RWPE2 (cell line): ENCODE measurements at places on chromosomes 5 and 9.
A peak's percentile ranks its signal among the peaks of the same experiment; 100 is the strongest.

DNA sequence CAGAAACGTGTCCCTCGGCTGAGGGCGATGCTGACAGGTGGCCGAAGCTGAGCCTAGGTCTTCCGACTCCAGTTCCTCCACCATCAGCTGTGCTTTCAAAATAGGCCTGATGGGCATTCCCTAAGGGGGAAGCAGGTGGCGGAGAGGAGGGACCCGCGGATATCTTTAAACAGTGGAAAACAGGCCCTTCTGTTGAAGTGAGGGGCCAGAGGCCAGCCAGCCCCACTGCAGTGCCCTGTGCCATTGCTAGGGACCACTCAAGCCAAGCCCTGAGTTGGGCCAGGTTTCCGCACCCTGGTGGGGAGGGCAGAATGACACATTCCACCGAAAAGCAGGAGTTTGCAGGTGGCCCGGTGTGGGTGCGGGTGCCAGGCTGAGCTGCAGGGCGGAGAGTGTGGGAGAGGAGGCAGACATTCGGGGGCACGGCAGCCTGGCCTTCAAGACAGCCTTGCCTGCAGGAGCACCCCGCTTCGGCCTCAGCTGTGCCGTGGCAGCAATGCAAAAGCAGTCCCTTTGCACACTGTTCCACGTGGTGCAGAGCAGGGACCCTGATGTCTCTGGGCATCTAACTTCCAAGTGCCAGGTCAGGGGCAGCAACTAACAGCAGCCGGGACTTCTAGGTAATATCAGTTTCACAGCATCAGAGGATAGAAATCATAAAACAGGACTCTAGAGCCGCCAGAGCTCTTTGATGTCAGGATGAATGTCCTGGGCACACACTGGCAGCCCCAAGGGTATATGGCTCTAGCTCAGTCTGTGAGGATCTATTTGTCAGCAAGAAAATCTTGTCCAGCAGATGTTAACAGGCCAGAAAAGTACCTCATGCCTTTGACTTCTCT is 17.2 kb downstream of the HNRNPH1 start:
- DNase-seq: no peak
- no peaks in the 10 kb centered on the region for H3K27me3 ChIP-seq
- H3K27ac ChIP-seq: no peak overlapping the region
- H3K36me3 ChIP-seq: peaks cover 65% of the 10 kb centered on the region
- no peak overlapping the region for H3K4me3 ChIP-seq
- H3K4me1 ChIP-seq: no peaks in the 10 kb centered on the region

DNA sequence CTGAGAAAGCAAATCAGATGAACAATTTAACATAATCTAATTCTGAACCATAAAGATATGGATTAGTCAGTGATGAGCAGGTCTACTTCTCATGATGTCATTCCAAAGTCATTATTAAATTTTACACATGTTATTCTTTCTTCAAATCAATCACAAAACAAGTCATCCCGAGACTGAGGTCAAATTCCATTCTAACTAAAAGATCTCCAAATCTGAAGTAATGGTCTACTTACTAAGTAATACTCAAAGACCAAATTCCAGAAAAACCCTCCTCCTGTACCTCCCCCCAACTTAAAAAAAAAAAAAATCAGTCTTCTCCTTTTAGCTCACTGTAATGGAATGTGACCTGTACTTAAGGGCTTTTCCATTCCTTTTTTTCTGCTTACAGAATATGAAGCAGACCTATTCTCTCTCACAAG is 4.7 kb downstream of the PFDN1 start:
- no peaks in the 10 kb centered on the region for H3K27me3 ChIP-seq
- peaks cover 58% of the 10 kb centered on the region for H3K36me3 ChIP-seq
- H3K4me3 ChIP-seq: no peak overlapping the region
- H3K4me1 ChIP-seq: peaks cover 75% of the 10 kb centered on the region

DNA sequence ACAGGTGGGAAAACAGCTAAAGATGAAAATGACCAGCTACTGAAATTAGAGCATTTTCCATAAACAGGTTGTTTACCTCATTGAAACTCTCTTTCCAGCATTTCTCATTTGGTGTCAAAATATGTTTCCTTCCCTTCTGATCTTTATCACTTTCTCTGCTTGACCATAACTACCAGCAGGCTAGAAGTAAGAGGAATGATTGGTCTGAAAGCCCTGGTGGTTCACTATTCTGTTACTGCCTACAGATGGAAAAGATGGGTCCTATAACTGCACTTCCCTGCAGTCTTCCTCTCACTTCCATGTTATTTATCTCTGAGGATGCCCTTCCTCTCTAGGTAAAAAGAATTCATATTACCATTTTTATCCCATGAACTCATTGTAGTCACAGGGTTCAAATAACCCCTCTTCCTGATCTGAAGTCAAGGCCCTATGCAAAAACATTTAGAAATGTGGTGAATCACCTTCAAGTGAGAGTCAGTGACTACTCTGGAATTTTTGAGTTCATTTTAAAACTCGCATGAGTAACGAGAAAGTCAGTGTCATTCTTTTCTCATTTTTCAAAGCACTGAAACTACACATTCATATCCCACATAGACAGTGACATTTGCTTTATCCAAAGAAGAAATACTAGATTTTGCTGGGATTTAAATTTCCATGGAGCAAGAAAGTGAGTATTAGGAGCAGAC is 51.7 kb downstream of the ZNF474 start:
- H3K36me3 ChIP-seq: no peaks in the 10 kb centered on the region
- no peak for DNase-seq
- H3K27ac ChIP-seq: peak overlapping the region; percentile 95
- no peak overlapping the region for H3K4me3 ChIP-seq
- peaks cover 44% of the 10 kb centered on the region for H3K4me1 ChIP-seq
- no peaks in the 10 kb centered on the region for H3K27me3 ChIP-seq

DNA sequence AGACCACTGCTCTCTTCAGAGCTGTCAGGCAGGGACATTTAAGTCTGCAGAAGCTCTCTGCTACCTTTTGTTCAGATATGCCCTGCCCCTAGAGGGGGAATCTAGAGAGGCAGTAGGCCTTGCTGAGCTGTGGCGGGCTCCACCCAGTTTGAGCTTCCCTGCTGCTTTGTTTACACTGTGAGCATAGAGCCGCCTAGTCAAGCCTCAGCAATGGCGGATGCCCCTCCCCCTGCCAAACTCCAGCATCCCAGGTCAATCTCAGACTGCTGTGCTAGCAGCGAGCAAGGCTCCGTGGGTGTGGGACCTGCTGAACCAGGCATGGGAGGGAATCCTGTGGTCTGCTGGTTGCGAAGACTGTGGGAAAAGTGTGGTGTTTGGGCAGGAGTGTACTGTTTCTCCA is 59.9 kb downstream of the CAVIN4 start:
- no peaks in the 10 kb centered on the region for H3K36me3 ChIP-seq
- no peak for DNase-seq
- no peaks in the 10 kb centered on the region for H3K4me1 ChIP-seq
- peaks cover 3% of the 10 kb centered on the region for H3K27me3 ChIP-seq
- no peak overlapping the region for H3K4me3 ChIP-seq

DNA sequence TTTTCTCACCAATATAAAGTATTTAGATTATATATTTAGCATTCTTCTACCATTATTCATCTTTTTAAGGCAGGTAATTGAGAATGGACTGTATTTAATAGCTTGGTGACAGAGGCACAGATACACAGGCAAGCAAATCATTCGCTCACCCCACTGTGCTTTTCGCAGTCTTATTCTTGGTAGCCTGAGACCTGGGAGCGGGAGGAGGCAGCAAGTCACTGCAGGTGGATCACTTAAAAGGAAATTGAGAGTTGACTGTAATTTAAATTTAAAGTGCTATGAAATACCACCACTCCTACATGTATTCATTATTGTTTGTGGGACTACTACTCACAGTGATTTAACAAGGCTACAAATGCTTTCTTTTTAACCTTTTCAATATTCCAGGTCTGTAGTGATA is 9.7 kb downstream of the RICTOR start:
- no peak for DNase-seq
- H3K27me3 ChIP-seq: no peaks in the 10 kb centered on the region
- H3K27ac ChIP-seq: no peak overlapping the region
- H3K4me1 ChIP-seq: peaks cover 6% of the 10 kb centered on the region

DNA sequence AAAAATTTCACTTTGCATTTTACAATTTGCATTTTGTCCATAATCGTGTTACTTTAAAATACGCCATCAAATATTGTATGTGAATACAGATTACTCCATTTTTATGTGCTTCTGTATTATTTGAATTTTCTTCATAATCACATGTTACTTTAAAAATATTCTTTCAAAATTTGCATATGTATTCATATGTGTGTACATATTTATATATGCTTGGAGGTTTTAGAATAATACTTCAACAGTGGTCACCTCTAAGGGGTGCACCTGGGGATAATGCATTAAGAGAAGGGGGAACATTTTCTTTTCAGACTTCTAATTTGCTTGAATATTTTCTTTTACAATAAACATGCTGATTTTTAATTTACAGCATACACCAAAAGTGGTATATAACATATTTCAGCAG is 21.9 kb upstream of the ELL2 start:
- no peaks in the 10 kb centered on the region for H3K27me3 ChIP-seq
- peaks cover 7% of the 10 kb centered on the region for H3K4me1 ChIP-seq
- DNase-seq: no peak
- H3K27ac ChIP-seq: no peak overlapping the region
- H3K4me3 ChIP-seq: no peak overlapping the region
- no peaks in the 10 kb centered on the region for H3K36me3 ChIP-seq
